ENCODE measurements at places on chromosomes 12 and 14.

GRCh38 chr14:69695322-69696203 lies 71.4 kb upstream of the SRSF5 start:
- no peak for DNase-seq
- H3K36me3 ChIP-seq = peaks cover 3% of the 10 kb centered on the region
- no peaks in the 10 kb centered on the region for H3K27me3 ChIP-seq
- H3K4me1 ChIP-seq = peaks cover 63% of the 10 kb centered on the region
- peak overlapping the region; percentile 14 for H3K4me3 ChIP-seq
- H3K27ac ChIP-seq = peak overlapping the region; percentile 71

- H3K36me3 ChIP-seq = peaks cover 7% of the 10 kb centered on the region
- H3K27ac ChIP-seq = no peak overlapping the region
- no peaks in the 10 kb centered on the region for H3K27me3 ChIP-seq
- peaks cover 15% of the 10 kb centered on the region for H3K4me1 ChIP-seq
- no peak for DNase-seq
Measured at GRCh38 chr12:104464899-104465298, 8.2 kb downstream of the CHST11 start.

- H3K4me3 ChIP-seq = no peak overlapping the region
- H3K27ac ChIP-seq = peak overlapping the region; percentile 77
- peaks cover 21% of the 10 kb centered on the region for H3K27me3 ChIP-seq
- H3K36me3 ChIP-seq = peaks cover 32% of the 10 kb centered on the region
- no peak for DNase-seq
- H3K4me1 ChIP-seq = peaks cover 3% of the 10 kb centered on the region
Measured at GRCh38 chr12:5497329-5498053, 65.6 kb downstream of the NTF3 start.

DNA sequence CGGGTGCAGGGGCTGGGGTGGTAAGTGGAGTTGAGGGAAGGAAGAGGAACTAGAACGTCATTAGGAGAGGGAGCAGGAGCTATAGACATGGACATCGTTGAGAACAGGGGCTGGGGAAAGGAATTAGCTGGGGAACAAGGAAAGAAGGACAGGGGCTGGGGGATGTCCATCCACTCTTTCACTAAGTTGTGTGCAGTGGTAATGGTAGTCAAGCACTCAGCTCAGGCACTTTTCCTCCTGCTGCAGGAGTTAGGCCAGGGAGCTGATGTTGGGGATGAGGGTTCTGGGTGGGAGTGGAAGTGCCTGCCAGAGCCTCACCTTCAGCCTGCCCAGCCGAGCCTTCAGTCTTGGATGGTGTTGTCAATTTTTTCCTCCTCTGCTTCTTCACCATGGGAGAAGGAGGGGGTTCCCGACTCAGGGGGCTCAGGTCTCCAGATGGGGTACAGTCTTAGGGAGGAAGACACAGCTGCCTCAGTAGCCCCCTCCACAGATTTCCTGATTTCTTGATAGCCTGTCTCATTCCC lies 9.2 kb downstream of the AGAP2 start:
- H3K4me3 ChIP-seq = peak overlapping the region; percentile 61
- no peaks in the 10 kb centered on the region for H3K36me3 ChIP-seq
- no peak for DNase-seq
- no peaks in the 10 kb centered on the region for H3K4me1 ChIP-seq
- H3K27ac ChIP-seq = no peak overlapping the region
- peaks cover 94% of the 10 kb centered on the region for H3K27me3 ChIP-seq

DNA sequence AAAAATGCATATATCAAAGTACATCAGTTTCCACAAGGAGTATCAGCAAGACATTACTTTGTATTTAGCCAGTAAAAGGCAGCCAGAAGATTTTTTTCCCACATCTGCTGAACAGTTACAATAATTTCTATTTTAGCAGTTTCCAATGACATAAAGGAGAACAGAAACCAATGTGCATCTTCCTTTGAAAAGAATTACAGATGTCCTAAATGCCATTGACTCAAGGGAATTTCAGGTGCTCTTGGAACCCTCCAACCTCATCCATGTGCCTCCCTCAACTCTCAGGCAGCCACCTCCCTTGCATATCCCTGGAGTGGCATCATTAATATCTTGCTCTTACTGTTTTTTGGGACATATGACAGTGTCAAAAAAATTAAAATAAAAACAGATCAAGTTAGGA lies 62.2 kb upstream of the ST8SIA1 start:
- H3K27ac ChIP-seq = no peak overlapping the region
- H3K4me3 ChIP-seq = no peak overlapping the region
- H3K36me3 ChIP-seq = no peaks in the 10 kb centered on the region

DNA sequence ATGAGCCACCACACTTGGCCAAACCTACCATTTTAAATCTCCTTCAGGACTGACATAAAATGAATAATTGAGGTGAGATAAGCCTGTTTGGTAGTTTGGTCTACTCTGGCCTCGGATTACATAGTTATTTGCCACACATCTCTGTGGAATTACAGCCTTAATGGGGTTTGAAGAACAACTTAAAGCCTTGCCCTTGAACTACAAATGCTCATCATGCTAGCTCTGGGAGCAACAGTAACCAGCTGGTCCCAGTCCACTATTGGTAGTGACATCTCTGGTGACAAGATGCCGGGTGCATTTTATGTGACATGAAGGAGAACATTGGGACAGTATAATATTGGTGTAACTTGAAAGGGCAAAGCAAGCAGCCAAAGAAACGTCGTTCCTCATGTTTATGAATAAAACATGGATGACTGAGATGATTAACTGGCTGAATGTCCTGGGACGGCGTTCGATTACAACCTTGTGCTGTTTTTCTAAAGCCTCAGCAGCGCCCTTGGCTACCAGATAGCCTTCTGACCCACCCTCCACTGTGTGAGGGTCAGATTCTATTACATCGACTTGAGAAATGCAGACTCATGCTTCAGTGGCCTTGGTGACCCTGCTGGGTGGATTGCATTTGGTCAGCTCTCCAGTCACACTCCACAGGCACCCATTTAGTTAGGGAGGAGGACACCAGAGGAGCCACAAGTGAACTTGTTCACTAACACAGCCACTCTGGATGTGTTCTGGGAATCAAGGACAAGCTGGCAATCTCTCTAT lies 41.5 kb downstream of the BEST3 start:
- no peak overlapping the region for H3K27ac ChIP-seq
- H3K4me3 ChIP-seq = no peak overlapping the region
- H3K4me1 ChIP-seq = peaks cover 7% of the 10 kb centered on the region
- H3K27me3 ChIP-seq = no peaks in the 10 kb centered on the region

DNA sequence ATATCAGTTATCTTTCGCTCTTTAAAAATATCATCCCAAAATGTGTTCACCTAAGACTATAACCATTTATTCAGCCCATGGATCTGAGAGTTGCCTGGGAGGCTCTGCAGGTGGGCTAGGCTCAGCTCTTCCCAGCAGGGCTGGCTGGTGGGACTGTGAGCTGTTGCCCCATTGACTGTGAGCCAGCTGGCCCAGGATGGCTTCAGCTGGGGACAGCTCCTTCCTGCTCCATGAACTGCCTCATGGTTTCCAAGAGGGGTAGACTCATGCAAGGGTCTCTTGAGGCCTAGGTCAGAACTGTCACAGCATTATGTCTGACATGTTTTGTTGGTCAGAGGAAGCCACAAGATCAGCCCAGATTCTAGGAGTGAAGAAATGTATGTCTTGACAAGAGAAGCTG lies 114.1 kb upstream of the E2F7 start:
- no peak for DNase-seq
- no peak overlapping the region for H3K4me3 ChIP-seq
- H3K4me1 ChIP-seq = no peaks in the 10 kb centered on the region
- no peaks in the 10 kb centered on the region for H3K27me3 ChIP-seq
- H3K36me3 ChIP-seq = no peaks in the 10 kb centered on the region

DNA sequence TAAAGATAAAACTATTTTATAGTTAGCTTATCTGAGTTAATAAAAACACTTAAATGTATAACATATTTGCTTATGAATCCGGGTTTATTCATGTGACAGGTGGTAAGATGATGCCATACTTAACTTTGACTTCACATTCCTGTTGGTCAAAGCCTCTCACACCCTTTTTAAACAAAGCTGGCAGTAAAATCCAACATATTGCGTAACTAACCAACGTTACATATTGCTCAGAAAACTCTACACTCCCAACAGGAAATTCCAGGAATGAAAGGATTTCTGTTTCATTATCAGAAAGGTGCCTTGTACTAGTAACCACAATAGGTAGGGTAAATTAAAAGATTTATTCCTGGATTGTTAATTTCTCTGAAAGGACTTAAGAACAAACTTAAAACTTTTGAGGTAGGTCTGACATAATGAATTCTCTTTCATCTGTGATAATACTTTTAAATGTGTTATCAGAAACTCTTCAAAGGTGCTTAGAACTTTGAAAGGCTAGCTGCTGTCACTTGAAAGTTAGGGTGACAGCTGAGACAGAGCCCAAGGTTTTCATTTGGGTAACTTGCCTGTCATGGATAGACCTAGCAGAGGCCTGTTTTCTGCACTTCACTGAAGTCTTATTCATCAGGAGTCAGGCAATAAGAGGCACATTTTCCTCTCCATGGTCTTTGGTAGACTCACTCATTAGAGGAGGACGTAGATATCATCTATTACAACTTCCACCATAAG lies 23.8 kb upstream of the CATSPERB start:
- no peaks in the 10 kb centered on the region for H3K27me3 ChIP-seq
- H3K27ac ChIP-seq = peak overlapping the region; percentile 72
- no peak overlapping the region for H3K4me3 ChIP-seq
- H3K36me3 ChIP-seq = peaks cover 3% of the 10 kb centered on the region

Measured in type B pancreatic cell (in vitro differentiated cells).